Mesothelial cell of epicardium (in vitro differentiated cells): ENCODE measurements at places on chromosomes 7 and 10.

- no peak overlapping the region for H3K27ac ChIP-seq
- DNase-seq, result no peak
- H3K4me1 ChIP-seq, result no peaks in the 10 kb centered on the region
- no peak overlapping the region for H3K4me3 ChIP-seq
- H3K36me3 ChIP-seq, result no peaks in the 10 kb centered on the region
- H3K27me3 ChIP-seq, result no peaks in the 10 kb centered on the region
Observed at GRCh38 chr10:59064080-59064692, 112.3 kb upstream of the PHYHIPL start.

- H3K27me3 ChIP-seq, result no peaks in the 10 kb centered on the region
- no peaks in the 10 kb centered on the region for H3K36me3 ChIP-seq
- peak overlapping the region; percentile 89 for H3K27ac ChIP-seq
- DNase-seq, result no peak
- H3K4me3 ChIP-seq, result no peak overlapping the region
Observed at GRCh38 chr7:137937202-137937560, 64.7 kb downstream of the CREB3L2 start.

GRCh38 chr7:54859545-54859944, 100.5 kb upstream of the SEC61G start:
- no peak overlapping the region for H3K27ac ChIP-seq
- no peak for DNase-seq
- H3K36me3 ChIP-seq, result no peaks in the 10 kb centered on the region
- no peak overlapping the region for H3K4me3 ChIP-seq
- peaks cover 44% of the 10 kb centered on the region for H3K27me3 ChIP-seq

DNA sequence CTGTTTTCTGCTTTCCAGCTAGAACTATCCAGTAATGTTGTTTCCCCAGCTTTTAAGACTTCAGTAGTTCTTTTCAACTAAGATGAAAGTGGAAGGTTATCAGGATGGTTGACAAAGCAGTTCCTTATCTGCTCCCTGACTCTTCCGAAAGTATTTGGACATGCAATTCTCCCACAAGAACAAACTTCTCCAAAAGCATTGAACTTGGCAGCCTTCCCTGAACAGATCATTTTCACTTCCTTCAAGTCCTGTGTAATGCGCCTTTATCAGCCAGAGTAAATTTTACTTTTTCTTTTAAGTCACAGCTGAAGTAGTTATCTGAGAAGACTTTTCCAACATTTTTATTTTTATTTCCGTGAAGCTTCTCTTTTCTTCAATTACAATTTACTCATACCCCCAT, 39.7 kb downstream of the CDC14C start:
- no peak for DNase-seq
- no peaks in the 10 kb centered on the region for H3K27me3 ChIP-seq
- H3K4me3 ChIP-seq, result no peak overlapping the region
- H3K36me3 ChIP-seq, result no peaks in the 10 kb centered on the region

DNA sequence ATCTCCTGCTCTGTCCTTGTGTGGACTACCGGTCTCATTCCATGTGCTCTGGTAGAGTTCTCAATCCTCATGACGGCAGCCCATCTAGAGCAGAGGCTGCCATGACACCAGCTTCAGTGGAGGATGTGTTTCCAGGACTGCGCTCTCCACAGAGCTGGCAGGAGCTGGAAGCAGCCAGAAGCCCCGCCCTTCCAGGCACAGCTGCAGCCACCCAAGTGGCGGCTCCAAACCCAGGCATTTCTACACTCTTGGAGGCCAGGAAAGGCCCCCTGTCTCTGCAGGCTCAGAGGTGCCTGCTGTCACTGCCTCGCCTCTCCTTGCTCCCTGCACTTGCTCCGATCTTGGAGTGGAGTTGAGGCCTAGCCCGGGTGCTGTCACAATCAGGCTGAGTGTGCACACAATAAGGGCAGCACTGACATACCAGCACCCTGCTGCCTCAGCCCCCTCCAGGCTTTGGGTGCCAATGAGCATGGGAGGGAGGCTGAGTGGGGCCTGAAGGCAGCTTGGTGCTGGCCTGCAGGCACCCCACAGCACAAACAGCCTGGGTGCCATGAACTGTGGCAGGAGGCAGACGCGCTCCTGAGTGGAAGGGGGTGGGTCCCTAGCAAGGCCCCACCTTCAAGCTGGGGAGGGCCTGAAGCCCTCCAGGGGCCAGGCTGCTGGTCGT, 122.1 kb downstream of the LRRN3 start:
- peaks cover 12% of the 10 kb centered on the region for H3K4me1 ChIP-seq
- no peaks in the 10 kb centered on the region for H3K27me3 ChIP-seq
- no peak overlapping the region for H3K4me3 ChIP-seq
- no peak for DNase-seq

- H3K4me3 ChIP-seq, result no peak overlapping the region
- H3K27me3 ChIP-seq, result peaks cover 2% of the 10 kb centered on the region
- H3K27ac ChIP-seq, result no peak overlapping the region
- no peaks in the 10 kb centered on the region for H3K36me3 ChIP-seq
- peaks cover 14% of the 10 kb centered on the region for H3K4me1 ChIP-seq
Observed at GRCh38 chr10:86690231-86690630, 21.9 kb downstream of the LDB3 start.

GRCh38 chr10:74752371-74753040, 73.9 kb upstream of the KAT6B start:
- no peak overlapping the region for H3K4me3 ChIP-seq
- H3K27me3 ChIP-seq, result no peaks in the 10 kb centered on the region
- H3K4me1 ChIP-seq, result peaks cover 17% of the 10 kb centered on the region
- H3K36me3 ChIP-seq, result no peaks in the 10 kb centered on the region
- DNase-seq, result no peak

- H3K27me3 ChIP-seq, result no peaks in the 10 kb centered on the region
- no peak overlapping the region for H3K4me3 ChIP-seq
- peaks cover 3% of the 10 kb centered on the region for H3K4me1 ChIP-seq
- no peak for DNase-seq
- H3K36me3 ChIP-seq, result no peaks in the 10 kb centered on the region
- H3K27ac ChIP-seq, result no peak overlapping the region
Observed at GRCh38 chr7:91302794-91303193, 38.6 kb downstream of the FZD1 start.

- H3K27me3 ChIP-seq, result no peaks in the 10 kb centered on the region
- no peak for DNase-seq
- no peak overlapping the region for H3K27ac ChIP-seq
- H3K4me1 ChIP-seq, result peaks cover 2% of the 10 kb centered on the region
Observed at GRCh38 chr7:114789871-114790311, 132.0 kb upstream of the MDFIC start.

DNA sequence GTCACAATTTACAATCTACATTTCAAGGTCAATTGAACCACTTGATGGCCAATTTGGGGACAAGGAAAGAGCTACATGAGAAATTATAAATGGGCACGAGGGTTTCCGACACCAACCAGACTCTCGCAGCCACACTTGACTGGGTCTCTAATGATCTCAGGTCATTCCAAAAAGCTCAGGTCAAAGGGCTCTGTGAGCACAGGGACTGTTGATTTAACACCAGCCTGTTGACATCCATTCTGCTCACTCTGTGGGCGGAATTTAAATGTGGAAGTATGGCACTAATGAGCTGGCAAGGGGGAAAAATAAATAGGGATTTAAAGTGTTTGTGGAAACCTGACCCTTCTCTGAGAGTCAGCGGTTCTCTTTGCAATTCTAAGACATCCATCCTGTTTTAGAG, 810.7 kb upstream of the AUTS2 start:
- no peaks in the 10 kb centered on the region for H3K27me3 ChIP-seq
- peaks cover 7% of the 10 kb centered on the region for H3K4me1 ChIP-seq
- DNase-seq, result no peak
- no peak overlapping the region for H3K4me3 ChIP-seq
- H3K36me3 ChIP-seq, result no peaks in the 10 kb centered on the region
- H3K27ac ChIP-seq, result no peak overlapping the region

- no peak for DNase-seq
- H3K4me1 ChIP-seq, result no peaks in the 10 kb centered on the region
- H3K27me3 ChIP-seq, result peaks cover 5% of the 10 kb centered on the region
- no peaks in the 10 kb centered on the region for H3K36me3 ChIP-seq
- no peak overlapping the region for H3K4me3 ChIP-seq
Observed at GRCh38 chr10:48231699-48232315, 42.7 kb downstream of the FRMPD2 start.

DNA sequence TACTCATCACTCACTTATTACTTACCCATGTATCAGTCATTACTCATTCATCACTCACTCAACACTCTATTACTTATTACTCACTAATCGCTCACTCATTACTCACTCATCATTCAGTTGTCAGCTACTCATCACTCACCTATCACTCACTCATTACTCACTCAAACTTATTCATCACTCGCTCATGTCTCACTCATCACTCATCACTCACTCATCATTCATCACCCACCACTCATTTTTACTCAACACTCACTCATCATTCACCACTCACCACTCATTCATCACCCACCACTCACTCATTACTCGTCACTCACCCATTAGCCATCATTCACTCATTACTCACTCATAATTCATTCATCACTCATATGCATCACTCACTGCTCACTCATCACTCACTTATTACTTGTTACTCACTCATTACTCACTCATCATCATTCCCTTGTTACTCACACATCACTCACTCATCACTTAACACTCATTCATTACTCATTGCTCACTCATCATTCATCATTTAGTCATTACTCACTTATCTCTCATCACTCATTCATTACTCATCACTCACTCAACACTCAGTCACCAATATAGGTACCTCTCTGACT, 237.9 kb downstream of the ADARB2 start:
- no peak overlapping the region for H3K4me3 ChIP-seq
- no peak overlapping the region for H3K27ac ChIP-seq
- H3K27me3 ChIP-seq, result no peaks in the 10 kb centered on the region
- no peak for DNase-seq
- H3K36me3 ChIP-seq, result no peaks in the 10 kb centered on the region

- peaks cover 65% of the 10 kb centered on the region for H3K4me1 ChIP-seq
- no peaks in the 10 kb centered on the region for H3K27me3 ChIP-seq
- no peak overlapping the region for H3K4me3 ChIP-seq
- no peak for DNase-seq
- no peak overlapping the region for H3K27ac ChIP-seq
Observed at GRCh38 chr10:44172883-44173607, 211.9 kb downstream of the CXCL12 start.

DNA sequence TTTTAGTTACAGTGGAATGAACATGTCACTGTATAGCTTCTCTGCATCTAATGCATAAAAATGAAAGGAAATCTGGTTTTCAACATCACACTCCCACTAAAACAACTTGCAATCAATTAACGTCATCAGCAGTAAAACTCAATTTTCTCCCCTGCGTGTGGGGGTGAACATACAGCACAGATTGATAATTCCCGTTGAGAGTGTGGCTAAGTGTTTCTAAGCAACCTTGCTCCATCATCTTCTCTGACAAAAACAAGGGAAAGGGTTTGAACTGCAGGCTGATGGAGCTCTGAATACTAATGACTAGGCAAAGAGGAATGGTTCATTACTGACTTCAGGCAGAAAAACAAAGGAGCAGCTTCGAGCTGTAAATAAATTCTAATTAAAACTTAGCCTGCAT, 238.3 kb downstream of the PARD3 start:
- H3K27me3 ChIP-seq, result no peaks in the 10 kb centered on the region
- H3K27ac ChIP-seq, result no peak overlapping the region
- H3K4me1 ChIP-seq, result peaks cover 31% of the 10 kb centered on the region
- H3K4me3 ChIP-seq, result no peak overlapping the region
- no peaks in the 10 kb centered on the region for H3K36me3 ChIP-seq

DNA sequence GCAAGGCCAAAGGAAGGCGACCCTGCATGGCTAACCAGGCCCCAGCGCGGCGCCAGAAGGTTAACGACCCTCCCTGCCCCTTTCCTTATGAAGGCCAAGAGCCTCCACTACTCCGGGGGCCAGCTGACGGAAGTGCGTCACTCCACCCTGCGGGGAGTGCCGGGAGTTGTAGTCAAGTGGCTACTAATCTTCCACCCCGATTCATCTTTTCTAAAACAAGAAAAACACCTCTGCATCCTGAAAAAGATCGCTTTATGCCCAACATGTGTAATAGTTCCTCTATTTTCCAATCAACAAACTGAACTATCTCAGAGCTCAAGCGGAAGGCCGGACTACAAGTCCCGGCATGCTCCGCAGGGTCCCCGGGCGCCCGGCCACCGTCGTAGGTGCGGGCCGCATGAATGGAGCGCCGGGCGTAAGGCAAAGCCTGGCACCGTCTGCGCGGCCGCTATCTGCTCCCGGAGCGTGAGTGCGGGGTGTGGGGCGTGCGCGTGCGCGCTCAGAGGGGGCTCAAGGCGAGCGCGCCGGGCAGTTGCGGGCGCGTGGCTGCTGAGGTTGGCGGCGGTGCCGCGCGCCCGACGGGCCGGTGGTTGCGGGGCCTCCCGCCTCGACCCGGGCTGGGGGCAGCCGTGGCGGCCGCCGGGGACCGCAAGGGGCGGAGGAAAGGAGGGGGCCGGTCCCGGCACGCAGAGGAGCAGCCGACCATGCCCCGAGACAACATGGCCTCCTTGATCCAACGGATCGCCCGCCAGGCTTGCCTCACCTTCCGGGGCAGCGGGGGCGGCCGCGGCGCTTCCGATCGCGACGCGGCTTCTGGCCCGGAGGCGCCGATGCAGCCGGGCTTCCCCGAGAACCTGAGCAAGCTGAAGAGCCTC, at the start of gene ADO:
TSS of gene ADO (plus strand) at position 365 of the 875 bp plus-strand sequence. CDS start at position 705, 340 bp downstream.
- peak; percentile 87 for DNase-seq
- no peaks in the 10 kb centered on the region for H3K36me3 ChIP-seq
